ENCODE measurements at places on chromosomes 2 and 18. TPM values are rescaled to one million over a fixed set of nuclear protein-coding genes. Genes with fewer than 3 reads are reported as not detected.

The DNAH6 gene
- total RNA-seq: 2.5 TPM

The SCYGR4 gene
- total RNA-seq: not detected

The KCNE4 gene
- total RNA-seq: 17.8 TPM

The RTP5 gene
- not detected for total RNA-seq

The REG3G gene
- total RNA-seq: not detected

The GPR35 gene
- 1.2 TPM for total RNA-seq

The ATP5F1A gene
- total RNA-seq: 931 TPM

The ABCA12 gene
- 0.99 TPM for total RNA-seq

The AMER3 gene
- 11.8 TPM for total RNA-seq

The CYBRD1 gene
- total RNA-seq: 119 TPM

The LAMA1 gene
- 34.4 TPM for total RNA-seq

The GRHL1 gene
- 12.4 TPM for total RNA-seq

The CROCC2 gene
- total RNA-seq: 0.16 TPM

The CERKL gene
- 39.1 TPM for total RNA-seq

The PAIP2B gene
- total RNA-seq: 20.4 TPM

The REG1B gene
- total RNA-seq: not detected

The GPR155 gene
- total RNA-seq: 7.9 TPM

The ALPI gene
- total RNA-seq: not detected

The CXCR1 gene
- 0.33 TPM for total RNA-seq

The GPAT2 gene
- total RNA-seq: 1.3 TPM

The CHRND gene
- 3.9 TPM for total RNA-seq

The PARD6G gene
- 12.5 TPM for total RNA-seq

The DYNAP gene
- not detected for total RNA-seq

The SLC39A6 gene
- 112 TPM for total RNA-seq

The OSBPL6 gene
- 10.1 TPM for total RNA-seq

The DAW1 gene
- 0.44 TPM for total RNA-seq

The MROH2A gene
- not detected for total RNA-seq

The B4GALT6 gene
- 11.7 TPM for total RNA-seq

The OBSL1 gene
- 149 TPM for total RNA-seq

The ALPP gene
- total RNA-seq: not detected

The GPATCH11 gene
- total RNA-seq: 17.2 TPM

The BOLL gene
- 0.27 TPM for total RNA-seq

The GAL3ST2 gene
- 0.71 TPM for total RNA-seq

The NR4A2 gene
- total RNA-seq: 6.5 TPM

The ASIC4 gene
- total RNA-seq: 28.8 TPM

The ITPRIPL1 gene
- 5.7 TPM for total RNA-seq

The SP9 gene
- total RNA-seq: not detected

The SERPINB11 gene
- total RNA-seq: 0.93 TPM

The CAVIN2 gene
- 39.8 TPM for total RNA-seq

The CFAP221 gene
- total RNA-seq: 4.1 TPM

The PAX8 gene
- 3.7 TPM for total RNA-seq

The ASAP2 gene
- 54.6 TPM for total RNA-seq

The TTN gene
- total RNA-seq: 286 TPM

The NMS gene
- total RNA-seq: not detected

The PDE1A gene
- total RNA-seq: 12.4 TPM

The IL1R2 gene
- total RNA-seq: 1.0 TPM

The EVX2 gene
- total RNA-seq: not detected

The SERPINB4 gene
- not detected for total RNA-seq

The UGT1A10 gene
- not detected for total RNA-seq

The CDK5R2 gene
- 16.2 TPM for total RNA-seq

The GPR39 gene
- total RNA-seq: 1.1 TPM

The UGT1A3 gene
- not detected for total RNA-seq

The CCDC85A gene
- total RNA-seq: 14.0 TPM
